T-cell (primary cell): ENCODE measurements at places on chromosomes 4 and X. TPM values are rescaled to one million over a fixed set of nuclear protein-coding genes. Genes with fewer than 3 reads are reported as not detected.

NOX1 gene
- total RNA-seq, result not detected

GAGE12G gene
- total RNA-seq, result 0.64 TPM

DNASE1L1 gene
- 30.0 TPM for total RNA-seq

CT45A1 gene
- not detected for total RNA-seq

GYPE gene
- total RNA-seq, result 2.3 TPM

MAGEB3 gene
- total RNA-seq, result not detected

FGD1 gene
- 0.13 TPM for total RNA-seq

SPARCL1 gene
- total RNA-seq, result 0.70 TPM

CD99 gene
- 211 TPM for total RNA-seq
